ENCODE measurements at places on chromosomes 16 and 17.
A peak's percentile ranks its signal among the peaks of the same experiment; 100 is the strongest.

DNA sequence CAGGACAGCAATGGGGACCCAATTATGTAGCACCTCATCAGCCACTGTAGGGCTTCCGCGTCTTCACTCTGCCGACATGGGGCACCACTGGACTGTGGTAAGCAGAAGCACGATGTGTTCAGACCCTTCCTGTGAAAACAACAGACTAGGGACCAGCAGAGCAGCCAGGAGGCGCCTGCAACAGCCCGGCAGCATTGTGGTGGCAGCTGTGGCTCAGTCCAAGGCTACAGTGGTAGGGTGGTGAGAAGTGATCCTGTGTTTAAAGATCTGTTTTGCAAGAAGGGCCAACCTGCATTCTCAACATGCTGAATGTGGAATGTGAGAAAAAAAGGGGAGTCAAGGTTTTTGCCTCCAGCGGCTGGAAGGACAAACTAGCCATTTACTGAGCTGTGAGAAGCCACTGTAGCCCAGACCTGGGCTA, 80.8 kb downstream of the GAS7 start:
- DNase-seq = peak; percentile 17

DNA sequence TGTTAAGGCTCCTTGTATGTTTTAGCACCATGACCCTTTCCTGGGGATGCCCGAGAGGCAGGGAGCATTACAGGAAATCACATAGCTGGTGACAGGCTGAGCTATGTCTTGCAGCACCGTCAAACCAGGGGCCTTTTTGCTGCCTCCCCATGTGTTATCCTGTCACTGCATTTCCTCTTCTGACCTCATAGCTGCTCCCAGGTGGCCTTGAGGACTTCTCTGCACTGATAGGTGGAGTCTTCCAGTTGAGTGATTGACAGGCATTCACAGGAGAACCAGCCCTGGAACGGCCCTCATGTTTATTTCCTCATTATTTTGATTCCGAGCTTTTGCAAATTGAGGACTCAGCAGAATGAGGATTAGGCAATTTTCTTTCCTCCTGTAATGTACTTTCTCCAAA, 349.6 kb downstream of the HAPSTR1 start:
- no peak for DNase-seq

DNA sequence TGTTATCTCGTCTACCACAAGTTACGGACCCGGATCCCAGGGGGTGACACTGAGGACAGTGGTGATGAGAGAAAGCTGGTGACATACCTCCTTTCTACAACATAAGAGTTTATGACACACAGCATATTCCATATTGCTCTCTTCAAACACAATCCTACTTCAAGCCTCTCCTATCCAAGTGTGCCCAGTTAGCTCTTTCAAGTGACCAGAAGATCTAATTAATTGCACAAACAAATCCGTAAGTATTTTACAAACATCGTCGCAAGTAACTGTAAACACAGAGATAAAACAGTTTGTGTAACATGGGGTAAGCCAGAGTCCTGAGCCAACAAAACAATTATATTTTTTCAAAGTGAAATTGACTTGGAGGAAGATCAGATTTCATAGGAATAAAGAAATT, 235.0 kb downstream of the CHD9NB start:
- no peak for DNase-seq

- peak; percentile 77 for DNase-seq
Measured at GRCh38 chr17:80029258-80029974, 6.3 kb downstream of the TBC1D16 start.

- peak; percentile 23 for DNase-seq
Measured at GRCh38 chr17:39973496-39973895, 7.1 kb upstream of the PSMD3 start.

DNA sequence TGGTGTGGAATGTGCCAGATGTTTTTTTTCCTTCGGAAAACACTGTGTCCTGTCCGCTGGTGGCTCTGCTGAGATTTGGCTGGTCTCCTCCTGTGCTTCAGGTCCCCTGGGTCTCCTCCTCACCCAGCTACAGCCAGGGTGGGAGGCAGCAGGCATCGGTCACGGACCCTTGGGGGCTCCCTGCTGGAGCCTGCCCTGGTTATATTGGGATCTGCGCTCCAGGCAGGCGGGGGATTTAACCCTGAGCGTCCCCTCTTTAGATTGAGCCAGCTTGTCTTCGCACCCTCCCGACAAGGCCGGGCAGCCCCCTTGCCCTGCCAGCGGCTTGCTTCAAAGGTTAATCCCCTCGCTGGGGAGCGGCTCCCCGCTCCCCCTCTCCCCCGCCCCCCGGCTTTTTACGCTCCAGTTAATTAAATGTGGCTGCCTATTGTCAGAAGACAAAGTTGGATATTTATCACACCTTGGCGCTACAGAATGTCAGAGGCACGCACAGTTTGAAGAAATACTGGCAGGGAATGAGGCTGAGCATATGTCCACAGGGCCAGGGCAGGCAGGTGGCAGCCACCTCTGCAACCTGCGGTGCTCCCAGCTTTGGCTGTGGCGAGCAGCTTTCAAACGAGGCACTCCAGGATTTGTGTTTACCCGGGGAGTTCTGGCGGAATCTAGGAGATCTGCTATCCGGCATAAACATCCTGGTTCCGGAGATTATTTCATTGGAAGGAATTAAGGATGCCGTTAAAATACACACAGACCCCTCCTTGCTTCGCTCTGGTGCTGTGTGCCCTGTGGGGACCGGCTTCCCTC, 38.2 kb upstream of the GSE1 start:
- no peak for DNase-seq

GRCh38 chr16:1929105-1929504, 10.9 kb upstream of the HS3ST6 start:
- peak; percentile 40 for DNase-seq

DNA sequence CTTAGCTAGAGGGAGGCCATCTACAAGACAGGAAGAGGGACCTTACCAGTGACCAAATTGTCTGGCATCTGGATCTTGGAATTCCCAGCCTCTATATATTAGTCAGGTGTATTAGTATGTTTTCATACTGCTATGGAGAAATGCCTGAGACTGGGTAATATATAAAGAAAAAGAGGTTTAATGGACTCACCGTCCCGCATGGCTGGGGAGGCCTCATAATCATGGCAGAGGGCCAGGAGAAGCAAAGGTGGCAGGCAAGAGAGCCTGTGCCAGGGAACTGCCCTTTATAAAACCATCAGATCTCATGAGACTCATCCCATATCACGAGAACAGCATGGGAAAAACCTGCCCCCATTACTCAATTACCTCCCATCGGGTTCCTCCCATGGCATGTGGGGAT, 500.2 kb downstream of the SHISA9 start:
- no peak for DNase-seq

DNA sequence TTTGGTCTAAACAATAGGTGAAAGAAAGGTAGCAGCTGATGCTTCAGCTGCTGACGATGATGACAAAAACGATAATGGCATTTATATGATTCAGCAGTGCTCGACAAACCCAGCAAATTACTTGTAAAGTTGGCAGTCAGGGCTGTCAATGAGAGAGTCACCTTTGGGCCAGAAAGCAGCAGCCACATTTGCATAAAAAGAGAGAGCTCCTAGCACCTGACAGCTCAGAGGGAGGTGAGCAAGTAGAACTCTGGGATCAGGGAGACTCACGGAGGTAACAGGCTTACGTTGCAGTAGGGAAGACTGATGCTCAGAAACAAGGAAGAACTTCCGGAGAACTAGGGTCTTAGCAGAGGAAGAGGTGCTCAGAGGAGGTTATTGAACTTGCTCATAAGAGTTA, 291.9 kb upstream of the ZFHX3 start:
- DNase-seq = no peak

- DNase-seq = no peak
Measured at GRCh38 chr16:19281246-19281645, 4.3 kb upstream of the CLEC19A start.

DNA sequence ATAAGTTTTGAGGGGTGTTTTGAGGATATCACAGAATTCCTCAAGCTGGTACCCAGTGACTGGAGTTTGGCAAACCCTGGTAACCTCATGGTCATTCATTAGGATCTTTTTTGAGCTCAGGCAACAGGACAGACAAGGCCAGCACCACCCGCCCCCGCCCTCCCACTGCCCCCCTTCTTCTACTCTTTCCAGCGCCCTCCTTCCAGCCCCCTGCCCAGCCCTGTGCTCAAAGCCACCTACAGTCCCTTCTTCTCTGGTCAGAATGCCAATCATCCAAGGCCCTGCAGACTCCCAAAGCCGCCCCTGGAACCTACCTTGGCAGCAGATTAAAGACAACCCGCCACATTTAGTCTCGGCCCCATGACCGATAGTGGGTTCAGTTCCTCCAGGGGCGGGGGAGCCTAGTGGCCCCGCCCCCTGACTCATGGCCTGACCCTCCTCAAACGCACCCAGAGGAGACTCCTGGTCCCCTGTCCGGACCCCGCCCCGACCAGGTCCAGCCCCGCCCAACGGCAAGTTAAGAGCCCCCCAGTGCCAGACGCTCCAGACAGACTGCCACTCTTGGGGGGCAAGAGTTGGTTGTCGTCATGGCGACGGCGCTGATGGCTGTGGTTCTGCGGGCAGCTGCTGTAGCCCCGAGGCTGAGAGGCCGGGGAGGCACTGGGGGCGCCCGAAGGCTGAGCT, at the start of gene NAGS:
Gene NAGS, plus strand, starts transcription at position 546 of the 684 bp plus-strand sequence. Its CDS starts 42 bp downstream, at position 588.
- DNase-seq = no peak

GRCh38 chr16:668519-669171, 713 bp downstream of the RHOT2 start:
- DNase-seq = no peak

DNA sequence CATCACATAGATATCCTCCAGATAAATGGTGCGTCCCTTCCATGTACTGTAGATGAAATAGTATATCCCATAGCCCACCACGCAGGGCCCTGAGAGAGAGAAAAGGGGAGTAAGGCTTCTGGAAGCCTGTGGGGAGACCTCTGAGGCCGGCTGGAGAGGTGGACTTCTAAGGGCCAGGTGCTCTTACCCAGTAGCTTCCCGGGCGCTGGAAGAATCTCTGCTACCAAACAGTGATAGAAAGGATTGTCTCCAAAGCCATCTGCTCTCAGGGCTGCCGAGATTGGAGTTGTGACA, 718 bp downstream of the SAT2 start:
- DNase-seq = no peak

DNA sequence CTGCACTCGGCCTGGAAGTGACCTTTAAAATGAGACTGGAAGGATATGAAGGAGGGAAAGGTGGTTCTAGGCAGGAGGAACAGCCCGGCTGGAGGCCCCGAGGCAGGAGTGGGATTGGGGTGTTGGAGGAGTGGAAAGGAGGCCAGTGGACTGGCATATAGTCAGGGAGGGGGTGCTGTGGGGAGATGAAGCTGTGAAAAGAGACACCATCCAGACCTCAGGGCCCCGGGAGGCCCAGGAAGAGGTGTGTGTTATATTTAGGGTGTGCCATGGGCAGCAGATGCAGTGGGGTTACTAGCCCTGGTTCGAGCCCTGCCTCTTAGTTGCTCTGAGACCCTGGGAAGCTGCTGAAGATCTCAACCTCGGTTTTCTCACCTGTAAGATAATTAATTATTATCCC, 18.9 kb upstream of the DOK4 start:
- no peak for DNase-seq

GRCh38 chr16:63617990-63618763, 1503.7 kb downstream of the CDH11 start:
- DNase-seq = peak; percentile 28

DNA sequence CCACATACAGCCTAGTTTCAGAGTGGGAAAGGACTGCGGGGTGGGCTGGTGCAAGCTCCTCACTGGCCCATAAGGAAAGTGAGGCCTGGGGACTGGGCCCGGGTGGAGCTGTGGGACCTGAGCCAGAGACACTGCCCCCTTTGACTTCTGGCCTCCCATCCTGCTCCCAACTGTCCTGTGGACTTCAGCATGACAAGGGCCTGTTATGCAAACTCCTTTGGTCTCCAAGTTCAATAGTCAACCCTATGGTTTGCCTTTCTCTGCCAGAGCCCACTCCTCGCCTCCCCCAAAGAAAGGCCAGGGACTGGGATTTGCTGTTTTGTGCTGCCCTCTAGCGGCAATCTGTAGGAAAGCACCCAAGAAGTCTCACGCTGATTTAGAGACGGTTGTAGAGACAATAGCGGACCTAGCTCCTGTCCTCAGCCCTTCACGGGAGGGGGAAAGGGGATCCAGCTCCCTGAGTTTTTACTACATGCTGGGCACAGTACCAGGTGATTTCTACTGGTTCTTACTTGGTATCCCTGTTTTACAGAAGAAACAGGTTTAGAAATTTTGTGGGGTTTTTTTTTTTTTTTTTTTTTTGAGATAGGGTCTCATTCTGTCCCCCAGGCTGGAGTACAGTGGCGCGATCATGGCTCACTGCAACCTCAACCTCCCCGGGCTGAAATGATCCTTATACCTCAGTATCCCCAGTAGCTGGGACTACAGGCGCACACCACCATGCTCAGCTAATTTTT, 1.2 kb upstream of the TLCD3B start:
- DNase-seq = peak; percentile 54

DNA sequence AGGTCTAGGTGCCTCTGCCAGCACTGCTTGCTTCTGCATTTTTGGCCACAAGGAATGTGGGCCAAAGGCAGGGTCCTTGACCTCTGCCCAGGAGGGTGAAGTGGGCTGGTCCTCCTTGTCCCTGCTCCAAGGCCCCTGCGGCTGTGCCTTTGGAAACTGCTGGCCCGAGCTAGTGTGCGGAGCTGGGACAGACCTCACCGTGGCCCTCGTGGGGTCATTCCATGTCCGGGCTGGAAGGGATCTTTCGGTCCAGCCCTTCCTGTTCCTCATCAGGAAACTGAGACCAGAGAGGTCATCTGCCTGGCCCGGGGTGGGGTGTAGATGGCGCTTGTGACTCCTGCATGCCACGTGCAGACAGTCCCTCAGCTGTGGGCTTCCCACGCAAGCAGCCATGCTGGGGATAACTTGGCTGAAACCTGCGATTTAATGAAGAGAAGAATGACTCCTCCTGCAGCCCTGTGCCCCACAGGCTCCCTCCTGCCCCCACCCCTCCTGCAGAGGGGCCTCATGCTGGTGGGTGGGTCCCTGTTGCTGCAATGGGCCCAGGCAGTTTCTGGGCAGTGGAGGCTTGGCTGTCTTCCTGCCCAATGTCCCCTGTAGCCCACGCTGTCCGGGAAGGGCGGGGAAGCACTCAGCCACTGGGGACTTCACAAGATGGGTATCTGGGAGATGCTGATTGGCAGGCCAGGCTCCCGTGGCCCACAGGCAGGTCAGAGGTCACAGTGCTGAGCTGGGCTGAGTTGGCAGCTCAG, 245.2 kb downstream of the SEC14L1 start:
- no peak for DNase-seq

DNA sequence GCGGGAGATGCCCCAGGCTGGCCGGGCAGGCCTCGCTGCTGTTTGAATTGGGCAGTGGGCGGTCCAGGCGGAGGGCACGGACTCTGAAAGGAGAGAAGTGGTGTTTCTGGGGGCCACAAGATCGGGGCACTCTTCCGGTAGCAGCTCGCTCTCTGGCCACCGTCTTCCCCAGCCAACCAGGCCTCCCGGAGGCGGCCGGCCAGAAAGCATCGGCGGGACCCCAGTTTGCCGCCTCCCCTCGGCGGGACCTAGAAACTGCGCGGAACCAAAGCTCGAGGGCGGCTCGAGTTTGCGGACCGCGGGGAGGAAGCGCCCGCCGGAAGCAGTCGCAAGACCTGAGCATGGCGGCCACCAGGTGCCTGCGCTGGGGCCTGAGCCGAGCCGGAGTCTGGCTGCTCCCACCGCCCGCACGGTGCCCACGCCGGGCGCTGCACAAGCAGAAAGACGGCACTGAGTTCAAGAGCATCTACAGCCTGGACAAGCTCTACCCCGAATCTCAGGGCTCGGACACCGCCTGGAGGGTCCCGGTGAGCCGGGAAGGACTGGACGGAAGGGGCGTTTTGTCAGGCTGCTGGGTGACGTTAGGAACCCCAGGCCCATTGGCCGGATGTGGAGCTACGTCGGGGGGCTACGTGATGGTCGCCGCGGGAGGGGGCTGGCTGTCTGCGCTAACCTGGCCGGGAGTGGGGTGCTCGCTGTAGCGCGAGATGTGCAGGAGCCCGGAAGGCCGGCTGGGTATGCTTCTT, at the start of gene MRPL58:
Gene MRPL58, plus strand, starts transcription at position 325 of the 746 bp plus-strand sequence. Its CDS starts 17 bp downstream, at position 342.
- peak; percentile 88 for DNase-seq

- no peak for DNase-seq
Measured at GRCh38 chr16:69318177-69318910, 7.2 kb downstream of the VPS4A start.
